ENCODE measurements at places on chromosomes 12 and 14. TPM values are rescaled to one million over a fixed set of nuclear protein-coding genes. Genes with fewer than 3 reads are reported as not detected.

DNA sequence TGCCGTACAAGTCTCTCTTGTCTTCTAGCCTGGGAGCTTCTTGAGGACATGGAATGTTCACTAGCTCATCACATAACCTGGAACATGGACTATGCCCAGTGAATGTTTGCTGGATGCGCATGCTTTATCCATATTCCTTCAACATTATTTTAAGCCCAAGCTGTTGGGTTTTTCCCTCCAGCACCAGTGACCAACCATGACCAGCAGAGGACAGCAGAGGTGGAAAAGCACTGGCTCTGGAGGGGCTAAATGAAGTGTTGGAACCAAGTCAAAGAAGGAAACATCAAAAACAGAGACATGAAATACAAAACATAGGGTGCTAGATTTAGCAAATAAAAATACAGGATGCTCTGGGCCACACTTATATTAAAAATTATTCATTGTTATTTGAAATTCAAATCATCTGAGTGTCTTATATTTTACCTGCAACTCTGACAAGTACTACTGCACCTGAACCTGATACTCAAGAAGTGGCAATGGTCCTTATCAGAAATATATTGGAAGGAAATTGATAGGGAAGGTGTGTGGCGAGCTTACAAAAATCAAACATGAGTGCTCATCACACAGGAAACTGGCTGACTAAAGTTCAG lies 23.1 kb upstream of the HELB start:
- DNase-seq = peak; percentile 24

GRCh38 chr12:104494137-104494792 lies 37.5 kb downstream of the CHST11 start:
- no peak for DNase-seq

MYF6 gene
- total RNA-seq = not detected

- DNase-seq = no peak
These were observed 50.1 kb downstream of the WNK1 start for GRCh38 chr12:802242-803120.
